ENCODE measurements at places on chromosomes 7 and 10.
A peak's percentile ranks its signal among the peaks of the same experiment; 100 is the strongest.

DNA sequence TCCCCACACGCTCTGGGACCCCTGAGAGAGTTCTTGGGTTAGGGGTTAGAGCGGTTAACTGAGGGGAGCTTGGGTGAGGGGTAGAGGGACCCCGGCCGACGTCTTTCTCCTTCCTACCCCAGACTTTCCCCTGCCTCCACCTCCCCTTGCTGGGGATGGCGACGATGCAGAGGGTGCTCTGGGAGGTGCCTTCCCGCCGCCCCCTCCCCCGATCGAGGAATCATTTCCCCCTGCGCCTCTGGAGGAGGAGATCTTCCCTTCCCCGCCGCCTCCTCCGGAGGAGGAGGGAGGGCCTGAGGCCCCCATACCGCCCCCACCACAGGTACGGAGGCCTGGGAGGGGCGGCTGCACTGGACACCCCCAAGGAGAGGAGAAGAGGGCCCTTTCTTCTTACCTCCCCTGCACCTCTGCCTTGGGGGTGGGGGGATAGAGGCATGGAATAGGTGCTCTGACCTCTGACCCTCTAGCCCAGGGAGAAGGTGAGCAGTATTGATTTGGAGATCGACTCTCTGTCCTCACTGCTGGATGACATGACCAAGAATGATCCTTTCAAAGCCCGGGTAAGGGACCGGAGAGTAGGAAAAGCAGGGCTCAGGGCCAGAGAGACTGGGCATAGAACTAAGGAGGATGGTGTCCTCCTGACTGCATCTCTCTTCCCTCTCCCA, 1.1 kb downstream of the ZYX start:
- DNase-seq, result no peak

DNA sequence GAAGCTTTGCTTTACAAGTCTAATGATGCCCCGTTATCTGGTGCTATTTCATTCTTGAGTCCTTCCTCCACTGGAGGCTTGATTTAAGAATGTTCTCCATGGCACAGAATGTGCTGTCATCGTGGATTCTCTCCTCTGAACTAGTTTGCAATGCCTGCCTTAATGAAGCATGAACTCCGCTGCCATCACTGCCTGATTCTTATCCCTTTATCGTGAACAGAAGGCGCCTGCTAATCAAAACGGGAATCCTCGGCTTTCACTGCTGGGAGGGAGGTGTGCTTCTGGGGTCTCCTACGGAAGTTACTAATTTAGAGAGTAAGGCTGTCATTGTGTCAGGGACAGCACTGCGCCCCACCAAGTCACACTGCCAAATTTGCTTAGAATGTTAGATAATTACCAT, 56.2 kb downstream of the ITGB1 start:
- no peak for DNase-seq

GRCh38 chr10:103154521-103155299, 38.4 kb downstream of the NT5C2 start:
- DNase-seq, result no peak

- DNase-seq, result no peak
Measured at GRCh38 chr7:5691606-5692005, 89.9 kb downstream of the RNF216 start.

- DNase-seq, result no peak
Measured at GRCh38 chr7:90276033-90276728, 31.2 kb downstream of the CFAP69 start.

GRCh38 chr10:18523025-18523424, 128.4 kb downstream of the NSUN6 start:
- DNase-seq, result no peak

DNA sequence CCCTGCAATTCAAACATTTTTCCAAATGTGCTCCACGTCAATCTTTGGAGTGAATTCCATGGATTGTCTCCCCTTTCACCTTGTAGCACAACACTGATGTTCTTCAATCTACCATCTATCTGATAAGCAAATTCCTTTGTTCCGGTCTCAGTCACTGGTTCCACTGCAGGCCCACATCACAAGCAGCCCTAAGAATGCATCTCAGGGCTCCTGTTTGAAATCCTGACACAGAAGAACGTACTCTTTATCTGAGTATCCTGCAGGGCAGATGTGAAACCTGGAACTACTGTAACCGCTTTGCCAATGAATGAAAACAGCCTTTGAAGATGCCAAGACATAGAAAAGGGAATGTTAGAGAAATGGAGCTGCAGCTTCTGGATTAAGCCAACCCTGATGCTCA, 62.9 kb upstream of the FAM133B start:
- no peak for DNase-seq

- no peak for DNase-seq
Measured at GRCh38 chr10:44967616-44968015, 8.0 kb downstream of the RASSF4 start.

DNA sequence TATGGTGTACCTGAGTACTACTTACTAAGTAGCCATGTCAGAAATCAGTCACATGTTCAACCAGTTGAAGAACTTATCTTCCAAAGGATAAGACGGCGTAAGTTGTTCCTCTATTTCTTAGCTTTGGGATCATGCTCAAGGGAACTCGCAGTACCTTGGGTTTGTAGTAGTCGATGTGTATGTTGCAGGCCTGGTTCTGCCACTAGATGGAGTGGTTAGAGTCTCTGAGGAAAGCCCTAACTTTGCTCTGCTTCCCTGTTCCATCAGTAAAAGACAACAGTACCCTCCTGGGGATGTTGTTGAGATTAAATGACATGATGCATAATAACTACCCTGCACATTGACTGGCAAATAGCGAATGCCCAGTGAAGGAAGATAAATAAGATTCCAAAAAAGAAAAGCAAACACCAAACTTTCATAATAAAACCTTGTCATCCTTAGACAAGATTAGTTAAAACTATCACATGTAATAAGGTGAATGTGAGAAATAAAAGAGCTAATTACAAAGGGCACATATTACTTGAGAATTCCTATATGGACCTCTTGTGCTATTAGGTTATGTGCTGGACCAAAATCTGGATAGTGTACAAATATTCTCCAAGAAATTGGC, 165.9 kb downstream of the ABCA13 start:
- no peak for DNase-seq

DNA sequence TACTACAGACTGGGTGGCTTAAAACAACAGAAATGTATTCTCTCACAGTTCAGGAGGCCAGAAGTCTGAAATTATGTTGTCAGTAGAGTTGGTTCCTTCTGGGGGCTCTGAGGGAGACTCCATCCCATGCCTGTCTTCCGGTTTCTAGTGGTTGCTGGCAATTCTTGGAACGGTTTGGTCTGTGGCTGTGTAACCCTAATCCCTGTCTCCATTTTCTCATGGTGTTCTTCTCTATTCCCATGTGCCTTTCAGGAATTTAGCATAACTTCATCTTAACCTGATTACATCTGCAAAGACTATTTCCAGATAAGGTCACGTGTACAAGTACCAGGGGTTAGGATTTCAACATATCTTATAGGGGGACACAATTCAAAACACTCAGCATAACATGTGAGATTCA, 73.2 kb downstream of the FAM241B start:
- no peak for DNase-seq

GRCh38 chr7:107115762-107116540, 52.9 kb upstream of the HBP1 start:
- DNase-seq, result no peak

DNA sequence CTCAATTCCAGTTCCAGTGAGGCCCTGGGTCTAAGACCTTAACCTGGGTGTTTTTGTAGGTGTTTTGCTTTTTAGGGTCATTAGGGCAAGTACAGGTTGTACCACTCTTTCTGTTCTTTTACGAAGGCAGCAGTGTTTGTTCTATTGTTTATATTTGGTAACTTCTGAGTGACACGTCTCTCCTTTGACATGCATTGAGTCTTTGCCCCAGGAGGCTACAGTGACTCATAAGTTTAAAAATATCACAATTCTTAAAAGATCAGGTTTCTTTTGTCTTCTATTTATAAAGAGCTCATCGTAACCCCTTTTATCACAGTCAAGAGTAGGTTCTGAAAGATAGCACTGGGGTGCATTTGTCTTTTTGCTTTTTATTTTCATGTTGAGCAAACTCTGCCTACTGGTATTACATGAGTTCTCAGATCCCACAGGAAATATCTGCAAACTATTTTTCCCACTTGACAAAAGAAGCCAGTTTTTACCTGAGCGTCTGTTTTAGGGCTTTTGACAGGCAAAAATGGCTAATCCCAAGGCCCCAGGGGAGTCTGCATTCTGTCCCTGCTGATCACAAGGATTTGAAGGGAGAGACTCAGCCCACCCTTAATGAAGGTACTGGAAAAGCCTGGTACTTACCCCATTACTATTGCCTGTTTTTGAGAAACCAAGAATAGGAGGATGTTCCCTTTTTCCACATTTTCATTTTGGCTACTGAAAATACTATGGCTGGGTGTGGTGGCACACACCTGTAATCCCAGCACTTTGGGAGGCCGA, 7.9 kb downstream of the NUDT13 start:
- DNase-seq, result no peak

GRCh38 chr10:81179805-81180452, 642.2 kb downstream of the SH2D4B start:
- no peak for DNase-seq

DNA sequence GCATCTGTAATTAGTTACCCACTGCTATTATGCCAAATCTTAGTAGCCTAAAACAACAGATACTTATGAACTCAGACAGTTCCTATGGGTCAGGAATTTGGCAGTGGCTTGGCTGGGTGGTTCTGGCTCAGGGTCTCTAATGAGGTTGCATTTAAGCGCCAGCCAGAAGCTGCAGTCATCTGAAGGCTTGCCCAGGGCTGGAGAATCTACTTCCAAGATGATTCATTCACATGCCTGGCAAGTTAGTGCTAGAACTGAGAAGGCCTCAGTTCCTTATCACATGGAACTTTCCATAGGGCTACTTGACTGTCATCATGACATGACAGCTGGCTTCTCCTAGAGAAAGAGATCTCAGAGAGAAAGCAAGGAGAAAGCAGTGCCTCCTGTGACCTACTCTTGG, 121.3 kb downstream of the AVL9 start:
- peak; percentile 49 for DNase-seq

DNA sequence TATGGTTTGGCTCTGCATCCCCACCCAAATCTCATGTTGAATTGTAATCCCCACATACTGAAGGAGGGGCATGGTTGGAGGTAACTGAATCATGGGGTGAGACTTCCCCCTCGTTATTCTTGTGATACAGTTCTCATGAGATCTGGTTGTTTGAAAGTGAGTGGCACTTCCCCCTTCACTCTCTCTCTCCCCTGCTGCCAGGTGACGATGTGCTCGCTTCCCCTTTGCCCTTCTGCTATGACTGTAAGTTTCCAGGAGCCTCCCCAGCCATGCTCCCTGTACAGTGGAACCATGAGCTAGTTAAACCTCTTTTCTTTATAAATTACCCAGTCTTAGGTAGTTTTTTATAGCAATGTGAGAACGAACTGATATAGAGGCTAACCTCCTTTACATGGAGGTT, 16.6 kb downstream of the PLPP4 start:
- no peak for DNase-seq

GRCh38 chr10:49505076-49505475, 33.8 kb downstream of the ERCC6 start:
- DNase-seq, result no peak

DNA sequence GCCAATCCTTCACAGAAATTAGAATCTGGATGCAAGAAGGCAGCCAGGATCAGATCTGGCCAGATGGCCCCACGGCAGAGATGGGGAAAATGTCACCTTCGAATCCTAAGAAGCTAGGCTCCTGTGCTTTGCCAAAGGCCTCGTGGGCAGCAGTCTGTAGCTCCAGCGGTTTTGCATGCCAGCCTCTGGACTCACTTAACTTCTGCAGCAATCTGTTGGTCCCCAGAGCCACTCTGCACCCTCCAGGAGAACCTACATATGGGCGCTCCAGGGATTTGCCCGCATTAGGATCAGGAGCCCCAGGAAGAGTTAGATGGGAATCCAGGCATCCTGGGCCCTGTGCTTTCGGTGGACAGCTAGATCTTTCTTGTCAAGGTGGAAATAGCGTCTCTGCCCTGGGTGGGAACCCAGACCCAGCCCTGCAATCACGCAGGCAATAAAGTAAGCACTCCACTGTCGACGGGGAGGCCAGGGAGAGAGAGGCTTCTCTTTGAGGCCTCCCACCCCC, 10.1 kb upstream of the HOXA13 start:
- no peak for DNase-seq

DNA sequence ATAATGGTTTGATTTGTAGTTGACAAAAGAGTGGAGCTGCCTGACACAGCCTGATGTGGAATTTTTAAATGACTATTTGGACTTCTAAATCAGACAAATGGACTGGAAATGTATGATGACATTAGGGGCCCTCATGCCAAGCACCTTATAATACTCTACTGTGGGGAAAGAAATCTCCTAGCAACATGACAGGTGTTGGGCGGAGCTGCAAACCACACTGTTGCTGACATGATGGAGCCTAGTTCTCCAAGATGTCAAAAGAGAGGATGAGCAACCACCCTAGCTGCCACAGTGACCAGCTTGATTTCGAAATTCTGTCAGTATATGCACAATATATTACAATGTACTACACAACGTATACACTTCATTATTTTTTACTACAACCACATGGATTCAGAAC, 65.8 kb downstream of the RHOBTB1 start:
- no peak for DNase-seq

DNA sequence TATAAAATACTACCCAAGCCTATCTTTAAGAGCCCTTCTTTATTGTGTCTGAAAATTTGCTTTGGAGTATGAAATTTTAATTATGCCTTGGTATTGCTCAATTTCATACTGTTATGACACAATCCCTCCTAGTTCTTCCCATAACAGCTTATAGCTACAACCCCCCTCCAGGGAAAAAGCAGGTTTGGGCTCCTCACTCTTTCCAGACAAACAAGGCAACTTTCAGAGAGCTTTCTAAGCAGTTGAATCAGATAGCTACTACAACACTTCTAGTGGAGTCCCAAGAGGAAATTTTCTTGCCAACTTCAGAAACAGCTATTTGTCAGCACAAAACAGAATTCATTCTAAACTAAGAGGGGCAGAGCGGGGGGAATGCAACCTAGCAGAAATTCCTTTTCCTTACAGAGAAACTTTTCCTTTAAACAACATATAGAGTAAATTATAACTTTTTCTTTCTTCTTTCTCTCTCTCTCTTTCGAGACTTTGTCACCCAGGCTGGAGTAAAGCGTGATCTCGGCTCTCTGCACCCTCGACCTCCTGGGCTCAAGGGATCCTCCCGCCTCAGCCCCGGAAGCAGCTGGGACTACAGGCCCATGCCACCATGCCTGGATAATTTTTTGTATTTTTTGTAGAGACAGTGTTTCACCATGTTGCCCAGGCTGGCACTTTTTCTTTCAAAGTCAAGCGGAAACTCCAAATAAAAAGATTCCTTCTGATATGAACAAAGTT, 26.0 kb upstream of the JMJD1C start:
- DNase-seq, result peak; percentile 35

GRCh38 chr7:69656890-69657289, 58.6 kb downstream of the AUTS2 start:
- DNase-seq, result peak; percentile 63

- DNase-seq, result no peak
Measured at GRCh38 chr7:3214090-3214413, 87.0 kb upstream of the SDK1 start.

GRCh38 chr10:48506147-48506917, 98.5 kb downstream of the ARHGAP22 start:
- DNase-seq, result no peak

- no peak for DNase-seq
Measured at GRCh38 chr10:46050941-46051623, 5.0 kb upstream of the MSMB start.

- no peak for DNase-seq
Measured at GRCh38 chr7:47119261-47119865, 462.5 kb downstream of the TNS3 start.
